ENCODE measurements at places on chromosomes 11 and 22.

- no peak for DNase-seq
These were observed 48.1 kb downstream of the DNHD1 start for GRCh38 chr11:6544921-6545850.

GRCh38 chr22:35357883-35358621 is 22.8 kb upstream of the HMOX1 start:
- DNase-seq = no peak

GRCh38 chr11:71977743-71978418 is 20.8 kb upstream of the IL18BP start:
- DNase-seq = peak; percentile 33

DNA sequence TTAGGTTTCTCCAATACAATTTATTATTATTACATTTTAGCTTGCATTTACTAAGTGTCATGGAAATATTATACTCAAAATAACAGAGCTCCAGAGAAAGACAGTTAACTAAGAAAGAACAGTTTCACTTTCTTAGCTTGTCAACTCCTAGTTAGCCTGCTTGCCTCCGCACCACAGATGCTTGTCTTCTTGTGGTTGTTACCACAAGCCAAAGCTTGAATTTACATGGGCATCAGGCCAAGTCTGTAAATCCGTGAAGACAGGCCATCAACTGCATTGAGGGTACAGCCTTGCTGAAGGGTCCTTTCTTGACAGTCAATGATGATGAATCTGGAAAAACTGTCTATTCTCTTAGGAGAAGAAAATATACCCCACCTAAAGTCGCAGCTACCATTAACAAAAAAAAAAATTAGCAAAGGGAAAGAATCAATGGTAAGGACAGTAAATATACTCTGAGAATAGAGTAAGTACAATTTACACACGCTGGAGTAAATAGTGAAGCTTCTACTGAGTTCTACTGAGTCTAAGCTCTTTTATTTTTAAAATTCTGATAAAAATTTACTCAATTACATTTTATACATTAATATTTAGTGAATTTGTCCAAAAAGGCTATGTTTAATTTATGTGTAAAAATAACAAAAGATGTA is 15.6 kb upstream of the DENND5A start:
- no peak for DNase-seq

DNA sequence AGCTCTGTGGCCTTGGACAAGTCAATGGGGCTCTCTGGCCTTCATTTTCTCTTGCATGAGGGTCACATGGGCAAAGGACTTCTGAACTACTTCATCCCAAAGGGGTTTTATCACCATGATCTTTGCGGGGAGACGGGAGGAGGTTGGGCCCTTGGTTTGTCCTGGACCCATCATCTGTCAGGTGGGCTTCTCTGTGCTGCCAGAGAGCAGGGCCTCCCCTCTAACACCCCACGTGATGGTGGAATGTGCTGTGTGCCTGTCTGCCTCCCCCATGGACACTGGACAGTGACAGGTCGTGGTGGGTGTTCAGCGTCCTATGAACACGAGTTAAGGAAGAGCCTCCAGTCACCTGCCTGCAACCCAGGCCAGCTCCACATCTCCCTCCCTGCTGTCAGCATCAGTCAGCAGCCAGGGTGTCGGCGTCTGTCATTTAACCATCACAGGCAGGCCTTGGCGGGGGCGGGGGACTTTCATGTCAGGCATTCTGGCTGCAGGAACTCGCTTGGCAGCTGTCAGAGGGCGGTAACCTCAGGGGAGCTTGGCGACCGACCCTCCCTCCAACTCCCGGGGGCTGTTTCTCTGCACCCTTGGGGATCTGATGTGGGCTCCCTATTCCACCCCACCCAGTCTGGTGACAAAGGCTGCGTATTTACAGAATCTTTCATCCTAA is 2.6 kb upstream of the SUN2 start:
- no peak for DNase-seq

DNA sequence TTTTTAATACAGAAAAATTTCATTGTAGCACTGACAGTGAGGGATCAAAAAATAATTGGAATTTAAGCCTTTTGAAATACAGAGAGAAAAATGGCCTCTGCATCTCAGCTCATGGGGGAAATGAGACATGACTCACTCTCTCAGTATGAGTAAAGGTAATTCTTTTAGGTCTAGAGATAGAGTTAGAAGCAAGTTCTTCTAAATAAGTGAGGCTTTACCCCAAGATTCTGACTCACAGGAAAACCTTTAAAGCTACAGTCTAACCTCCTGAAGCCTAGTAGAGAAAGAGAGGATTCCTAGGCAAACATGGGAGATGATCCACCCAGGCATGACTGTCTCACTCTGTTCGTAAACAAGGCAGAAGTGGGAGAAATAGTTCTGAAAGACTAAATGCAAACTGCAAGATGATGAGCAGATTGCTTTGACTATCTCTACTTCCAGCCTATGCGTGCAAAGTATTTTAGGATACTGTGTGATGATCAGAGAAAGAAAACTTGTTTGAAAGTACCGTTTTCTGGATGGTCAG is 1003.3 kb upstream of the CCDC90B start:
- peak; percentile 3 for DNase-seq

DNA sequence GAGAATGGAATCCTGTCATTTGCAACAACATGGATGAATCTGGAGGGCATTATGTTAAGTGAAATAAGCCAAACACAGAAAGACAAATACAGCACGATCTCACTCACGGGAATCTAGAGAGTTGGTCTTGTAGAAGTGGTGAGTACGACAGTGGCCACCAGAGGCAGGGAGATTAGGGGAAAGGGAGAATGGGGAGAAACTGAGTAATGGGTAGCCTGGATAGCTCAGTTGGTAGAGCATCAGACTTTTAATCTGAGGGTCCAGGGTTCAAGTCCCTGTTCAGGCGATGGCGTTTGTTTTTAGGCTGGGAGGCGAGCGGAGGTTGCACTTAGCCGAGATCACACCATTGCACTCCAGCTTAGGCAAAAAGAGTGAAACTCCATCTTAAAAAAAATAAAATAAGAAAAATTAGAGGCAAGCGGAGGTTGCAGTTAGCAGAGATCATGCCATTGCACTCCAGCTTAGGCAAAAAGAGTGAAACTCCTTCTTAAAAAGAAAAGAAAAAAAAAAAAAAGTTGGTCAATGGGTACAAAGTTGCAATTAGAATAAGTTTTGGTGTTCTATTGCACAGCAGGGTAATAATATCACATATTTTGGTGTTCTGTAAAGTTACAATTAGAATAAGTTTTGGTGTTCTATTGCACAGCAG is 95.7 kb upstream of the UBASH3B start:
- DNase-seq = no peak

- DNase-seq = no peak
These were observed 8.3 kb downstream of the GAL3ST1 start for GRCh38 chr22:30566125-30566524.

- DNase-seq = no peak
These were observed 230.0 kb upstream of the MTNR1B start for GRCh38 chr11:92739491-92739890.

DNA sequence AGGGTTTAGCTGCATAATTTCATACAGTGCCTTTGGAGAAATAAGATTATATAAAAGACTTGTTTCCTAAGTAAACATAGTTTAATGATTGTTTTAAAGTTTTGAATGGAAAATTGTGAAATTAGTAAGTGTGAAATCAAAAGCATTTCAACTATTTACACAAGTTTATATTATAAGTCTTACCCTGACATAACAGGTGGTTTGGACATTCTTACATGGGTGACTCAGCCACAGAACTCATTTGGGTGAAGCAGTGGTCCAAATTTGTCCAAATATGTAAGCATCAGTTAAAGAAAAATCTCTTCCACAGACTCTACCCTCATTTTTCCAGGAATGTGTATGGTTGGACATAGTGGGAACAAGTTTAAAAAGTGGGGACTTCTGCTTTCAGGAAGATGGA is 68.0 kb downstream of the USP47 start:
- no peak for DNase-seq

DNA sequence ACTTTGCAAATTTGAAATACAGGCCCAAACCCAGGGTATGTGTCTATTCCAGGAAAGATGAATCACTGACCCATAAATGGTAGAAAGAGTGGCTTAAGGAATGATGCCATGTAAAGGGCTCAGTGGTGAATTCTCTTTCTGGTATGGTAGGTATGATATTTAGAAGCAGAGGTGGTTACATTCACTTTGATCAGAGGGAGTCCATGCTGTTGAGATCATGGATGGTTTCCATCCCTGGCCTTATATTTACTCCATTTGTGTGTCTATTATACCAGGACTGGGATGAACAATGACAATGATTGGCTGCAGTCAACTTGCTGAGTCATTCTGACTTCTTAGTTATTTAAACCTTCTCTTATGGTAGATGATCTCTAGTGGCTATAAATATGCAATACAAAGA is 419.8 kb upstream of the LRRC4C start:
- DNase-seq = no peak

GRCh38 chr11:124920870-124921609 is 2.0 kb downstream of the HEPN1 start:
- peak; percentile 51 for DNase-seq
